ENCODE measurements at places on chromosomes 7 and 10.

DNA sequence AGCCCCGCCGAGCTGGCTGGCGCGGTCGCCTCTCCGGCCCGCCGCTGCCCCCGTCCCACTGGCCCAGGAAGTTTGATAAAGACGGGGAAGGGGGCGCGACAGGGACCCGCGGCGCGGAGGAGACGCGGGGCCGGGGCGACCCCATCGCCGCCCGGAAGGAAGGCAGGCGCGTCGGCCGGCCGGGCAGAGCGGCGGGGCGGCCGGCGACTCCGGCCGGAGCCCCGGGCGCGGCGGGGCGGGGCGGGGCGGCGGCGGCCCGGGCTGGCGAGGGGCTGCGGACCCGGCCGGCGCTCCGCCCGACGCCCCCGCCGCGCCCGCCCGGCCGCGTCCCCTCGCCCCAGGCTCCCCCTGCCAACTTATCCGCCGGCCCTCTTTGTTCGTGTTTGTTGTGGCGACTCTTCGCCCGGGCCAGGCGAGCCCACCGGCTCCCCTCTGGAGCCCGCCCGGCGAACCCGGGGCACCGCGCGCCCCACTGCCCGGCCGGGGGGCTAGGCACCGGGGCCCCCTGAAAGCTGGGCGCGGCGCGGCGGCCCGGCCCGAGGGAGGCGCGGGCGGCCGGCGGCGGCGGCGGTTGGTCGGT is 571 bp downstream of the KDM7A start:
- DNase-seq: no peak

GRCh38 chr10:127836176-127836575 is 56.6 kb downstream of the CLRN3 start:
- no peak for DNase-seq

DNA sequence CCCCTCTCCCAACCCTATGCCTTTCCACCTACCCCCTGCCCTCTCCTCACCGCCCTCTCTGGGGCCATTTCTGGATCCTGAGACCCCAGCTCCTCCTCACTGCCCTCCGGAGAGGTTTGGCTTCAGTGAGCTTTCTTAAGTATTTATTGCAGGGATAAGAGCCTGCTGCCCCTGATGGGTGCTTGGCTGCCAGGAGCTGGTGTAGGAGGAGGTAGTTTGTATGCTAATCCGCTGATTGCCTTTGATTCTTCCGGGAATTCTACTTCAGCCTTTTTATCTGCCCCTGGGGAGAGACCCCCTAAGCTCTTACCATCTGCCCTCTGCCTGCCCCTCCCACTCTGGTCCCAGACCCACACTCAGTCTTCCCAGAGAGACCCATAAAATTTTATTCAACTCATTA is 263.5 kb upstream of the PODXL start:
- DNase-seq: no peak

- DNase-seq: no peak
Measured at GRCh38 chr7:30658479-30659074, 23.7 kb downstream of the CRHR2 start.

GRCh38 chr10:118793545-118793944 is 38.8 kb upstream of the CACUL1 start:
- no peak for DNase-seq

DNA sequence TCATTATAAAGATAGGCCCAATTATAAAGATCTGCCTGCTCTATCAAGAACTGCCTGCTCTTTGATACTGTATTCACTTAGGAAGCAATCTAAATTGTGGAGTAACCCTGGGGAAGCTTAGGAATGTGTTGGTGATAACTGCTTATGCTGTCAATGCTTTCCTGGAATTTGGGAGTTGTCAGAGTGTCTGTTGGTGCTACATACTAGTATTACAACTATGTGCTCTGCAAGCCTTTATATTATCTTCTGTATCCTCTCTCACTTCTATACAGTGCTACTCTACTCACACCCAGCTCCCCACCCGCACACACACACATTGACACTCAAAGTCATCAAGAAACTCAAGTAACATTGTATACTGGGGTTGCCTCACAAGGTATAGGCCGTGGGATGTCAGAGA is 6.1 kb downstream of the ZNF277 start:
- no peak for DNase-seq

GRCh38 chr10:99435986-99436638 is 5.7 kb upstream of the GOT1 start:
- DNase-seq: no peak

DNA sequence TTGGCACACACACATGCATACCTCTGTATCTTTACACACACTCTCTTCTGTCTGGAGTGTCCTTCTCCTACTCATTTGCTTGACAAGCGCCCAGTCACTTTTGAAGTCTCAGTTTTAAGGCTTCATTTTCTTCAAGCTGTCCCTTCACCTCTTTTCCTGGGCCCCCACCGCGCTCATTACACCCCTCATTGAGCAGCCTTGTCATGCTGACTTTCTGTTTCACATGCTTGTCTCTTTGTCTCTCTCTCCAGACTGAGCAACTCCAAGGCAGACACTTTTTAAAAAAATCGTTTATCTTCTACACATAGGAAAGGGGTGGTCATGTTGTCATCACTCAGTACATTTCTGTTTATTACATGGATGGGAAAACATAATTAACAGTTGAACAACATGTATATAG is 225.2 kb upstream of the FZD1 start:
- DNase-seq: no peak

GRCh38 chr10:84164442-84164841 is 9.2 kb upstream of the GPR15LG start:
- DNase-seq: no peak

DNA sequence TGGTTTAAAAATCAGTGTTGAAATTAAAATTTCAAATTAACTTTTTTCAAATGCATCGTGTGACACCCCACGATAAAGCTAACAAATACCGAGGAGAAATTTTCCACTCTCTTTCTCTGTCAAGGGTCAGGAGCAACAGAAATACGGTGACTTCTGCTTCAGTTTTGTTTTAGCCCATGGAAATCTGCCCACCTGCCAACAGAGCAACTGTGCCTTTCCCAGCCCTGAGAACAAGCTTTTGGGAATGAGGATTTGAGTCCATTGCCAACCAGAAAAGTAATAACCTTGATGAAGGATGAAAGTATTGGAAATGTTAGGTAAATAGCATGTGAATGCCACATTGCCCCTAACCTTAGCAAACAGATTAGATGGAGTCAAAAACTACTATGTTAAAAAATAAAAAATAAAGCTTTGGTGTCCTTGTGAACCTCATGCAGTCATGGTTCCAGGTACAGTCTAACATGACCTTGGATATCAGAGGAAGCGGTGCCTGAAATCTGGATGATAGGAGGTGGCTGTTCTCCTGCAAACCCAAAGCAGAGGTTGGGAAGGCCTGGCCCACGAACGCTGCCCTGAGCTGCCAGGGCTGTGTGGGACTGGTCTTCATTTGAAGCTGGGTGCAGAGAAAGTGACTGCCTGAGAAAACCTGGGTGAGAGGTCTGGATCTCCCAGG is 296.8 kb downstream of the ELMO1 start:
- DNase-seq: no peak

GRCh38 chr7:119228482-119228881 is 1004.0 kb downstream of the ANKRD7 start:
- no peak for DNase-seq

DNA sequence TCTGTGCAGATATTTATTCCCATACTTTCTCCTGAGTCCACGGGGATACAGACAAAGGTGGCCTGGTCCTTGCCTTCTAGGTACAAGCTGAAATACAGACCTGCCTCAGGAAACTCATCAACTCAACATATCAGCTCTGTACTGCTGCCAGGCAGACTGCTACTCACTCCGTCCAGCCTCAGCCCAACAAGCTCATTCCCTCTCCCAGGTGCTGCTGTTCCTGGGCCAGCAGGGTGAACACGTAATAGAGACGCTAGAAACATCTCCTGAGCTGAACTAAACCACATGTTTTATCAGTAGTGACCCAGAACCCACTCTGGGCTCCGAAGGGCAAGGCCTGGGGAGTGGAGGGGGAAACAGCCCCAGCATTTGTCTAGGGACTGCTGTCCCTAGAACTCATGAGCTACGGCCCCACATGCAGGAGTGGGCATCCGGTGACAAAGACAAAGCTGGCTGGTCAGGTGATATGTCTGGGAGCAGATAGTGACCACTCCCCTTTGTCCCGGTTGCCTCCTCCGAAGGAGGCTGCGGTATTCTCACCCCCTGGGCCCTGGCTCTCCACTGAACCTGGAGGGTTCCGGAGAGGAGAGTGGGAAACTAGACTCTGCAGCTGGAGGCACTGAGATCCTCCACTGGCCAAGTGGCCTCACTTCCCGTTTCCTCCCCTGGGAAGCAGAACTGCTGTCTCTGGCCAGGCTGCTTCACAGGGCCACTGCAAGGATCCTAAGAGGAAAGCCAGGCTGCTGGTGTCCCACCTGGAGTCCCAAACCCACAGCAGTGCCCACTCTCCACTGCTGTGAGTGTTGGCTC is 116.1 kb downstream of the FAM53B start:
- no peak for DNase-seq

GRCh38 chr10:49112851-49113250 is 2.5 kb downstream of the VSTM4 start:
- no peak for DNase-seq

DNA sequence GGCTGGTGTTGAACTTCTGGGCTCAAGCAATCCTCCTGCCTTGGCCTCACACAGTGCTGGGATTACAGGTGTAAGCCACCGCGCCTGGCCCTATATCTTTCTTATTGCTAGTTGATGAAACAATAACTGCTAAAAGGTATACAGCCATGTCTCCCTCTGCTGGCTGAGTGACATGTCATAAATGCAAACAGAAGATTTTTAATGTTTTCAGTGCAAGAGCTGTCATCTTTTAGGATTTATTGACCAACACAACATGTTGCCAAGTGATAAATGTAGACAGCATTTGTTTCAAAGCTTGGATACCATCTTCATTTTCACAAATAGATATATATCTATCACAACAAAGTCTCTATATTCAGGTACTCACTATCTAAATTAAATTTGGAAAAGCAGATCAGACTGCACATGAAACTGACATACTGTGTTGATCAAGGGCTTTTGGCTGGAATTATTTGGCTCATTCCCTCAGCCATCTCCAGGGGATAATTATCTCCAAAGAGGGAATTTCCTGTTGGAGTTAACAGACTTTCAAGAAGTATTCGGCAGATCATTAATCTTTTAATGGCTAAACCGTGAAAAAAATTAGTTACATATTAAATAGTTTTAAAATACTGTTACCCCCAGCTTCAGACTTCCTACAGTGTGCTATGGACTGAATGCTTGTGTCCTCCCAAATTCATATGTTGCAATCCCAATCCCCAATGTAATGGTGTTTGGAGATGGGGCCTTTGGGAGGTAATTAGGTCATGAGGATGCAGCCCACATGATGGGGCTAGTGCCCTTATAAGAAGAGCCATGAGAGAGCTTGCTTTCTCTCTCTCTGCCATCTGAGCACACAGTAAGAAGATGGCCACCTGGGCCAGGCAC is 41.3 kb upstream of the SRPK2 start:
- DNase-seq: peak; percentile 9

- no peak for DNase-seq
Measured at GRCh38 chr7:28536259-28536658, 123.9 kb downstream of the CREB5 start.

GRCh38 chr7:159015454-159016410 is 128.9 kb downstream of the VIPR2 start:
- no peak for DNase-seq

DNA sequence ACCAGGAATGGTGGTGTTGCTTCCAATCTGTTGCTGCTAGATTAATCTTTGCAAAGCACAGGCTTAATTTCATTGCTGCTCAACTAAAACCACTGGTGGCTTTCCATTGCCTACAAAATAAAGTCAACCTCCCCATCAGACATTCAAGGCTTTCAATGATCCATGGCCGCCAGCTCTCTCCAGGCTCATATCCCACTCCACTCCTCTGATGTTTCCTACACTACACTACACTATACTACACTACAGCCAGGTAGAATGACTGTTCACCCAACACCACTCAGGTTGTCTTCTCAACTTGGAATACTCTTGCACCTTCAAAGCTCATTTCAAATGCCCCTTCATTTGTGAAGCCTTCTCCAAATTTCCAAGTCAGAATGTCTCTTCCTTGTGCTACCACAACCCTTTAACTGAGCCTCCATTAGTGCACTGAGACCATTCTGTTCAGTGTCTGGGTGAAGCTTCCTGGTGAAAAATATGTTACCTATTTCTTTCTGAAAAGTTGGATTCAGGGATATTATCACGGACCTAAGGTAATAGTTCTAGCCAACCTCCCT is 35.5 kb upstream of the CC2D2B start:
- DNase-seq: no peak

DNA sequence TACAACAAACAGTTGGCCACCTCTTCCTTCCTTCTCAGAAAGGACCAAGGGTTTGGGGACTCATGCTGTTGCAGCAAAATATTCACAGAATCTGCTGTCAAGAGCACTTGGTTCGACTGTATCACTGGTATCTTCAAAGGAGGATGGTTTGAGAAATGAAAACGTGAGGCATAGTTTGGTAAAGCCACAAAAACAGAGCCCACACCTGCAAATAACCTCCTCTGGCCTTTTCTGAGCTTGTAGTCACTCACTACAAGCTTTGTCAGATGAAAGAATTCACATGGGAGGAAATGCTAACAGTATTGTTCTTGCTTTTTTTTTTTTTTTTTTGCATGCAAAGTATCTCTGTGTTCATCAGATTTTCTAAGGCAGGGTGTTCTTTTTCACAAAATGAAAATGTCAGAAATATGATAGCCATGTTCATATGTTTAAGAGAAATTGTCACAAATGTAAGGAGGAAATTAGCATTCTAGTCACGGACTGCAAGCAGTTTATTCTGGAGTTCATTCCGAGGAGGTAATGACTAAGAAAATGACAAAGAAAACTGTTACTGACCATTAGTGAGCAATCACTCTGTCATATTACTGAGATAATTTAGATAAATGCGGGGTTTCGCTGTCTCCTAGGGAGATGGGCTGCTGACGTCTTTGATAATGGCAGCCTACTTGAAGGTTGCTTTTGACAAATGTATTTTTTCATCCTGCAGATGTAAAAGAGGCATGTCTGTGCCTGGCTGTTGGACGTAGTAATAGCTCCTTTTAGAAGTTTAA is 117.8 kb upstream of the MYO3A start:
- no peak for DNase-seq

DNA sequence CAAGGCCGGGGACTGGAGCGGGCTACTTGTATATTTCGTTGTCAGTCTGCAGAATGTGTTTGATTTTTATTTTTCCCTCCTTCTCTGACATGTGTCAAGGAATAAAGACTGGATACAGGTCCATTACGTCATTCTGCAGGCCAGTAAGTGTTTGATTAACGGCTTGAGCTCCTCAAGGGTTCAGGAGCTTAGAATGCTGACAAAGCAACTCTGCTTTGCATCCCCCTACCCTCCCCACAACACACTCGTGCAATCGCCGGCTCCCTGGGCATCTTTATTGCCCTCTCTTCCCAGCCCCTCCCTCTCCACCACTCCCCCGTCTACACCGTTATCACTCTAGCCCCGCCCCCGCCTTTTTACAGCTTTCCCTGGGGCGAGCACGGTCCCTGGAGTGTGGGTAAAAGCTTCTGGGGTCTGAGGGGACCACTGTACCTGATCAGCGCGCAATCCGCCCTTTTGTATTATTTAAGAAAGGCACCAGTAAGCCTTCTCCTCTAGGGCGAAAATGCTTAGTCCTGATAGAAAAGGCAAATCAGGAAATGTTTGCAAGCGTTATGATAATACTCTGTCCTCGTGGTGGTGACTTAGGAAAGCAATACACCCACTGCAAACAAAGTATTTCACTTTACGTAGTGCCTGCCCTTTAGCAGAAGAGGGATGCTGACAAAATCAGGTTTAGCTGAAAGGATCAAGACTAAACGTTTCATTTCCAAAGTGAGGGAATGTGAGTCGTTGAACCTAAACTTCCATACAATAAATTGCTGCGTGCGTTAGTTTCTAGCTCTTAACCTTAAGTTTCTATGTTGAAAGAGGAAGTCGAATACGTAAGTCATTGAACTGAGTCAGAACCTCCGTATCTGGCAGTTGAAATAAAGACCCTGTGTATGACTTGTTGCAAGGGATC is 1.4 kb upstream of the CREB5 start:
- DNase-seq: no peak
